ENCODE measurements at places on chromosomes 16 and 17. TPM values are rescaled to one million over a fixed set of nuclear protein-coding genes. Genes with fewer than 3 reads are reported as not detected.
A peak's percentile ranks its signal among the peaks of the same experiment; 100 is the strongest.

- H3K27ac ChIP-seq, result no peak overlapping the region
- DNase-seq, result no peak
- H3K27me3 ChIP-seq, result no peaks in the 10 kb centered on the region
Observed at GRCh38 chr16:62642677-62643076, 606.4 kb upstream of the CDH8 start.

DNA sequence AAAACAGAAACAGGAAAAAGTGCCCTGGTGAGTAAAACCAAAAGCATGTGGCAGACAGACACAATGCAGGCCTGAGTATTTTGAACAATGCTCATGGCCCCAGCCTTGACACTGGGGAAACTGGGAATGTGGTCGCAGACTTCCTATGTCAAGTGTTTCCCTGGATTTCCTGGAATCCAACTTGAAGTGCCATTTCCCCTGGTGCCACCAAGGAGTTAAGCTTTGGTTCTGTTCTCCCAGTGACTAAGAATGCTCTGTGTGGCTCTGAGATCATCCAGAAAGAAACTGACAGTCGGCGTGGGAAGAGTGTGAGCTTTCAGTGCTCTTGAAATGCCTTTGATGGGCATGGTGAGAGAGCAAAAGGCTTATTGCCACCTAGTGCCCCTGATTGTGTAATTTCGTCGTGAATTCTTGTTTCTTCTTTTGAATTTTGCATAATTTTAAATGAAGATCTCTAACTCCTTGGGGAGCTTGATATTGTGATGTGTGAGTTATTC is 96.0 kb downstream of the YPEL2 start:
- no peak overlapping the region for H3K27ac ChIP-seq
- H3K4me1 ChIP-seq, result no peaks in the 10 kb centered on the region
- H3K4me3 ChIP-seq, result no peak overlapping the region
- H3K36me3 ChIP-seq, result peaks cover 2% of the 10 kb centered on the region

DNA sequence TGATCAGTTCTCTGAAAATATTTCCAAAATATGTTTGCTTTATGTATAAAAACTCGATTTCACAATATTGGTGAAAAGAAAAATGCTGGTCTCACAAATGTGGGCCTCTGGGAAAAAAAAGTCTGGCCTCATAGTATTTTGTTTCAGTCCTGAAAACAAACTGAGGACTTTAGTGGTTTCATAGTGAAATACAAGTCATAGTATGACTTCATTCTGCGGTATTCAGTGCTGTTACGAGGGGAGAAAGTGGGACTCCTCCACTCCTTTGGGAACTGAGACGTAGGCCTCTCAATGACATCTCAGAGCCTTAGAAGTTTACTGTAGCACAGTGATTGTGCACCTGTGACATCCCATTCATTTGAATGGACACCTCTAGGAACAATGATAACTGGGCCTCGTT is 56.0 kb downstream of the CYB561 start:
- no peak overlapping the region for H3K4me3 ChIP-seq
- H3K4me1 ChIP-seq, result peaks cover 9% of the 10 kb centered on the region
- no peak for DNase-seq
- H3K36me3 ChIP-seq, result peaks cover 12% of the 10 kb centered on the region
- no peaks in the 10 kb centered on the region for H3K27me3 ChIP-seq

DNA sequence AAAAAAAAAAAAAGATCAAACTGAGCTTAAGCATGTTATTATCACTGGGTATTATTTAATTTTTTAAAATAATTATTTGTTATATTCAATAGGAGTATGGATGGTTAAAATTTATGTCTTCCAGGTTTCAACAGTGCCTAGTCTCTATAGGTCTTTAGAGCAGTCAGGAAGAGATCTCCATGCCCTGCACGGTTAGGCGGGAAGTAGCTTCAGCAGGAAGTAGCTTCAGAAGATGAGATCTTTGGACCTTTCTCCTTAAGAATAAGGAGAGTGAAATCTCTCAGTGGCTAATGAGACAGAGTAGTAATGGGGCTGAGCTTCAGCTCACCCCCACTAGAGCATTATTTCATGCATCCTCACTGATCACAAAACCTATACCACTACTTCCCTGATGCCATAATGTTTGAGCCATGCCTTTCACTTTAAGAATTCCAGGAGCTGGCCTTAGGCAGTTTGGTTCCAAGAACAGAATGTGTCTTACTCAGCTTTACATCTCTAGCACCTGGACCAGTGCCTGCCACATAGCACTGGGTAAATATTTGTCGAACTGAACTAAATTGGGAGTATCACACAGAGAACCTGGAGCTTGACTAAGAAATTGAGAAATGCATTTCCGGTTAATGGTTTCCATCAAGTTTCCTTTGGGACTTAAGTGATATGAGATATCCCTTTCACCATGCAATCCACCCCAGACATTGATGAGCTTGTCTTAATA is 43.5 kb downstream of the SCPEP1 start:
- DNase-seq, result no peak
- H3K4me3 ChIP-seq, result no peak overlapping the region

The LRRC75A gene
- 3.1 TPM for total RNA-seq

- H3K27me3 ChIP-seq, result no peaks in the 10 kb centered on the region
- peak; percentile 7 for DNase-seq
Observed at GRCh38 chr17:83200231-83200699, 120.9 kb downstream of the METRNL start.

The TMIGD1 gene
- not detected for total RNA-seq

Data from T-helper 17 cell (primary cell).